ENCODE measurements at places on chromosomes 13 and 19.

DNA sequence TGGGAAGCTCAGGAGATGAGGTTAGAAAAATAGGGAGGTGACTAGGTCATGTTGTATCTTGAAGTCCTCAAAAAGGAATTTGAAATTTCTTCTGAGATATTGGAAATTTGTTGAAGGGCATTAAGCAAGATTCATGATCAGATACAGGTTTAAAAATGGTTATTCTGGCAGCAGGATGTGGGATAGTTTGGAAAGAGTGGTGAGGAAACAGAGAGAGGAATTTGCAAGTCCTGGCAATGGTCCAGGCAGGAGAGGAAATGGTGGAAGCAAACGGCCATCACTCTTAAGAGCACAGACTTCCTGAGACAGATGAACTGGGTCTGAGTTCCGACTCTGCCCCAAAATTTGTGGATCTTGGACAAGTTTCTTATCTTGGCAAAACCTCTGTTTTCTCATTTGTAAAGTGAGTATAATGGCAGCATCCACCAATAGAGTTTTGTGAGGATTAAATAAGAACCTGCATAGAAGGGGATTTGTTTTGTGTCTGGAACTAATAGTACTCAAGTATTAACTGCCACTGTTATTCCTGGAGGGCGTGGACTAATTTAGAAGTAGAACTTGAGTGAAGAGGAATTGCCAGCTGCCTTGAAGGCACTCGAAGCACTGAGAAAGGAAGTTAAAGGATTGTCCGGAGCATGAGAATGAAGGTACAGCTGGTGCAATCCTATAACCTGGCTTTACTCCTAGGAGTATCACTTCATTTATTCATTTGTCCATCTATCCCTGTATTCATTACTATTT lies 99.6 kb downstream of the CCNA1 start:
- H3K36me3 ChIP-seq = no peaks in the 10 kb centered on the region
- no peak overlapping the region for H3K27ac ChIP-seq
- no peaks in the 10 kb centered on the region for H3K4me1 ChIP-seq
- H3K27me3 ChIP-seq = no peaks in the 10 kb centered on the region
- no peak for DNase-seq

GRCh38 chr19:38061294-38061693 lies 154.3 kb downstream of the SIPA1L3 start:
- peak overlapping the region; percentile 28 for H3K27ac ChIP-seq
- no peak overlapping the region for H3K4me3 ChIP-seq
- no peak for DNase-seq
- peaks cover 11% of the 10 kb centered on the region for H3K4me1 ChIP-seq
- H3K36me3 ChIP-seq = no peaks in the 10 kb centered on the region

DNA sequence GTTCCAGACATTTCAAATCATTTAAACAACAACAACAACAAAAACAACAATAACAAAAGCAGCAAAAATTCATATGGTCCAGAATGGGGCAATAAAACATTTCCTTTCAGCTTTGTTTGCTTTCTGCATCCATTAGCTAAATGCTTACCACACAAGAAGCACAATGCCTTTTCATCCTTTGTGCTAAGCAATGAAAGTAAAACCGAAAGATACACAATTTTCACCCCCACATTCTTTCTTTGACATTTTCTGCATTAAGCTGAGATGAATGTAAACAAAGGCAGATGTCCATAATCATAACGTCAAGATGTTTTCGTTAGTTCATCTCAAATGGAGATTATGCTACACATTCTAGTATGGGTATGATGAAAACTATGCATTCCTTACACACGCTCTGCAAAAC lies 568.5 kb downstream of the SLITRK6 start:
- no peak for DNase-seq
- no peaks in the 10 kb centered on the region for H3K36me3 ChIP-seq
- no peaks in the 10 kb centered on the region for H3K27me3 ChIP-seq
- H3K4me3 ChIP-seq = no peak overlapping the region
- H3K4me1 ChIP-seq = no peaks in the 10 kb centered on the region
- H3K27ac ChIP-seq = no peak overlapping the region

DNA sequence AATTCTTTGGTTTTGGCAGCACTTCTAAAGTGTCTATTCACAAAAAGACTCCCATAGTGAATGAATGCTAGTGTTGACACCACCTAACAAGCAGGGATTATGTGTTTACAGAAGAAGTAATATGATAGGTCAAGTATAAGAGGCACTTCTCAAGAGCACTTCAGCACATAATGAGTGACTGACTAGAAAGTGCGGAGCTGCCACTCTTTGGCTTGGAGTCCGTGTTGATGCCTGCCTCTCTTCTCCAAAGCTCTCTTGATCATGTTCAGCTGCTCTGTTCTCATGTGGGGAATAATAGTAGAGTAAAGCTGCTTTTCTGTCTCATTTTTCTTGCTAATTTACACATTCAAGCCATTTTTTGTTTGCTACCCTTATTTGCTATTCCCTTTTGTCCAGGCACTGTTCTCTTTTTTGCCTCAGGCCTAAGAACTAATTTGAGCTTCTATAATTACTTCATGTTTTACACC lies 22.7 kb upstream of the MAB21L1 start:
- H3K27me3 ChIP-seq = no peaks in the 10 kb centered on the region
- H3K27ac ChIP-seq = no peak overlapping the region
- no peaks in the 10 kb centered on the region for H3K4me1 ChIP-seq
- DNase-seq = no peak

DNA sequence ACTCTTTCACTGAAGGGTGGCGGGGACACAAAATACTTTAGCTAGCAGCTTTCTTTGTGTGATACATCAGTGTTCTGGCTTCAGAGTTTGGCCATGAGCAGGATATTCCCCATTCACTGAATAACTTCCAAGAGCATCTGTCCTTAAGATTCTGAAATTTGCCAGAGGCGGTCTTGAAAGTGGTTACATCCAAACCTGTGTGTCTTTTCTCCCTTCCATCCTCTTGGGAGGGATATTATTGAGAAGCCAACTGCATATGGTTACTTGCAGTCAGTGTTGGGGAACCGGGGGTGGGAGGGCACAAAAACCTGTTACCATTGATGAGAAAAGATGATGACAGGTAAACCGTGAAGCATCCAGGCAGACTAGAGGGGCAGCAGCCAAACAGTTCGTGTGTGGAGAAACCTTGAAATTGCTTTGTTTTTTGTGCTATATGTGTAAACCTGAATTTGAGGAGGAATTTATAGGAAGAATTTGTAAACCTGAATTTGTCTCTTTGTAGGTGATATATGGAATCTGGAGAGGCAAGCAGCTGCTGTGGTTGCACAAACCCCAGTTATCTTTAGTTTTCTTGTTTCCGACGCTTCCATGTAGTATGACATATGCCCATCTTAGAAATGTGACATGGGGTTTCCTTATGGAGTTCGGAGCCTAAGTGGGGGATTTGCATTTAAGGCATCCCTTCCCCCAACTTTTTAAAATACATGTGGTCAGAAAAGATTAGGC lies 104.8 kb downstream of the WDFY2 start:
- peaks cover 5% of the 10 kb centered on the region for H3K4me1 ChIP-seq
- peaks cover 1% of the 10 kb centered on the region for H3K36me3 ChIP-seq
- H3K4me3 ChIP-seq = no peak overlapping the region
- no peak for DNase-seq

GRCh38 chr13:59861676-59862075 lies 302.1 kb downstream of the DIAPH3 start:
- peaks cover 2% of the 10 kb centered on the region for H3K36me3 ChIP-seq
- no peak for DNase-seq
- H3K4me3 ChIP-seq = no peak overlapping the region
- no peaks in the 10 kb centered on the region for H3K4me1 ChIP-seq

- DNase-seq = no peak
- H3K36me3 ChIP-seq = no peaks in the 10 kb centered on the region
Measured at GRCh38 chr13:113874579-113875428, 10.9 kb upstream of the GAS6 start.

DNA sequence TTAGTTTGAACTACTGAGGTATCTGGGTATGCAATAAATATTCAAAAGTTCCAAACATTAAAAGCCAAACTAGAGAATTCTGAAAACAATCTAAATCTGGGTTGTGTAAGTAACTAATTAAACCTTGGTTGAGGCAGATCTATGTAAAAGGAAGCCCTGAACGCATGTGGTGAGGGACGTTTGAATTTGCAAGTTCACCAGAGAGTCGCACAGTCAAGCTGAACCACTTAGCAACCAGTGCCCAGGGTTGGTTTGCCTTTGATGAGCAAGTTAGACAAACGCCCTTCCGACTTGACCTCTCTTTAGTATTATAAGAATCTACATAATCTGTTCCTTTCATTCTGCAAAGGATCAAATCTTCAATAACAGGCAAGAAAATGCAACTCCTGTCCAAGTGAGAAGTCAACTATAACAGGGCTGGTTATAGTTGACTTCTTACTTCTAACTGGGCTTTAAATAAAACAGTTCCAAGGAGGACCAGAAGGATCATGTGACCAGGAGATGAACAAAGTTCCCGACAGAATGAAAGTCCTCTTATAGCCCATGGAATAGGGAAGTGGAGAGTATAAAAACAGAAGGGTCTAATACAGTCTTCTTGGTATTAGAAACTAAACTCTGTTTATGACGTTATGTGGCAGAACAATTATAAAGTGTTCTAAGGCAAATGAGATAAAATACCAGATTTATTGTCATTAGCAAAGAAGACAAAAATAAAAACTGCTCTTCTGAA lies 40.6 kb downstream of the PHF11 start:
- no peak for DNase-seq
- H3K36me3 ChIP-seq = peaks cover 50% of the 10 kb centered on the region
- H3K4me3 ChIP-seq = no peak overlapping the region
- H3K27ac ChIP-seq = no peak overlapping the region
- H3K4me1 ChIP-seq = peaks cover 28% of the 10 kb centered on the region
- no peaks in the 10 kb centered on the region for H3K27me3 ChIP-seq

- no peak overlapping the region for H3K4me3 ChIP-seq
Measured at GRCh38 chr13:90068658-90069057, 1278.8 kb upstream of the MIR17HG start.

DNA sequence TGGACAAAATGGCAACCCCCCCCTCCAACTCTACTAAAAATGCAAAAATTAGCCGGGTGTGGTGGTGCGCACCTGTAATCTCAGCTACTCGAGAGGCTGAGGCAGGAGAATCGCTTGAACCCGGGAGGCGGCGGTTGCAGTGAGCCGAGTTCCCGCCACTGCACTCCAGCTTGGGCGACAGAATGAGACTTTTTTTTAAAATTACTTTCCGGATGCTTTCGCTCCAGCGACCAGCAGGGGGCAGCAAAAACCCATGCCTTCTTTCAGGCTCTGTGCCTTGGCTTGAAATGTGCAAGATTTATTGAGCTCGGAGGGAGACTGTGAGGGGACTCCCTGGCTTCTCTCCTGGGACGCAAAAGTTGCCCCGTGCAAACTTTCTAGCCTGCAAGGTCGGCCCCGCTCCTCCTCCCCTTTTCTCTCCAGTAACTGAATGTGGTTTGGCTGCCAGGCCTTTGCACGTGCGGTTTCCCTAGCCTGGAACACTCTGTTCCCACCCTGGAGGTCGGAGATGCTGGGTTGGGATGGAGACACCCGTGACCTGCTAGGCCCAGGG lies 61.4 kb upstream of the NFIC start:
- no peaks in the 10 kb centered on the region for H3K27me3 ChIP-seq
- no peaks in the 10 kb centered on the region for H3K36me3 ChIP-seq
- no peaks in the 10 kb centered on the region for H3K4me1 ChIP-seq
- H3K4me3 ChIP-seq = no peak overlapping the region
- DNase-seq = peak; percentile 61
- no peak overlapping the region for H3K27ac ChIP-seq

DNA sequence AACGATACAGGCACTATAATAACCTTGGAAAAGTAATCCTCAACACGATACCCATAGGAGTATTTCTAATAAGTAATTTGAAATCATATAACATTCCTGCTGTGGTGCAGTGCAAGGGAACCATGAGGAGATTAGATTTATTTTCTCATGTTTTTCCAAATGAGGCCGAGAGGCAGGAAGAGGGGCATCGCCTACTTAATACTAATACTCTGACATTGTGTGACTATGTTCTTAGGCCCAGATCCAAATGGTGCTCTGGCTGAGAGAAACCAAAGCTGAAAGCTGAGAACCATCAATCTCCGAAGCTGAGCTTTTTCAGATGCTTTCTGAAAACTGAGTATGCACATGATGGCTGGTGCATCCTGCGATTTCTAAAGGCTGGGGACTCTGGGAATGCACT lies 248.0 kb upstream of the MAB21L1 start:
- peaks cover 2% of the 10 kb centered on the region for H3K27me3 ChIP-seq
- H3K4me3 ChIP-seq = no peak overlapping the region
- H3K27ac ChIP-seq = no peak overlapping the region
- no peak for DNase-seq

DNA sequence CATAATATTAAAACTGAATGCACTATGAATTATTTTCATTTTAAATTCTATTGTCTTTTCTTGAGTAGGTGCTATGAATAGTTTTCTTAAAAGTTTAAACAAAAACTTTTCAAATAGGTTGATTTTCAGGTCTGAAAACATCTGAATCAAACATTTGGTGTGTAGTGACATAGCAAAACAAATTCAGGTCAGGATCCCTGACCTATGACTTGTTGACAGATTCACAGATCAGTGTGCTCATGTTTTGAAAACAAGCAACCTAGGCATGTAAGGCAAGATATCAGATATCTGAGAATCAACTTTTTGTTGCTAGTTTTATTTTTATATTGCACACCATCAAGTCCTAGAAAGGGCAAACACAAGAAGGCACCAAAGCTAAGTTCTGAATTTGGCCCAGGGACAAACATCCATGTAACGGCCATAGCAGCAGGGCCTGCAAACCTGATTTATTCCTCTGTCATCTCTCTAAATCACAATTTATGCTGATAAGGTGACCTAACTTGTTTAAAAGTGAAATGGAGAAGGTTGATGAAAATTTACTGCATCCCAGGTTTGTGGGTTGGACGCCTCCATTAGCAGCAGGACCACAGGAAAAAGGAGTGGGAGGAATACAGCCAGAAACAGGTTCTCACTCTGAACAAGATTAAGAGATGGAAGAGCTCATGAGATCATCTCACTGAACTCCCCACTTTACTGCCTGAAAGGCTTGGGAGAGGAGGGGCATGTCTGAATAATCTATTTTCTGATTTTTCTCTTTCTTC lies 337.7 kb downstream of the KCNRG start:
- peaks cover 7% of the 10 kb centered on the region for H3K4me1 ChIP-seq
- no peak overlapping the region for H3K4me3 ChIP-seq
- DNase-seq = no peak
- H3K27me3 ChIP-seq = peaks cover 62% of the 10 kb centered on the region

GRCh38 chr19:34345947-34346351 lies 19.0 kb upstream of the GPI start:
- no peak for DNase-seq
- peaks cover 6% of the 10 kb centered on the region for H3K36me3 ChIP-seq
- no peaks in the 10 kb centered on the region for H3K27me3 ChIP-seq
- H3K4me3 ChIP-seq = no peak overlapping the region
- peaks cover 15% of the 10 kb centered on the region for H3K4me1 ChIP-seq
